ENCODE measurements at places on chromosomes 3 and 15.

GRCh38 chr3:173584093-173584837, 186.7 kb downstream of the NLGN1 start:
- DNase-seq = peak; percentile 79

DNA sequence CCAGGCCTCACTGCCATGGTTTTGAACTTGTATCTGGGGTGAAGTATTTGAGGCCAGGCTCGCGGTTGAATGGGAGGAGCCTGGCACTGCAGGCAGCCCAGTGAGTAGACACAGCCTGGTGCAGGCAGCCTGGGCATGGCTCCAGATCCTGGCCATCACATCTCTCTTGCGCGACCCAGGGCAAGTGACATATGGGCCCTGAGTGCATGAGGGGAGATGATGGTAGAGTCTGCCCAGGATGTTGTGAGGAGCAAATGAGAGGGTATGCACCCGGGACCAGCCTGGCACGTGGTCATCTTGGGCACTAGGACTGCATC, 103.5 kb downstream of the TBC1D2B start:
- DNase-seq = peak; percentile 76

- DNase-seq = no peak
Measured at GRCh38 chr3:77411334-77411733, 371.4 kb downstream of the ROBO2 start.

DNA sequence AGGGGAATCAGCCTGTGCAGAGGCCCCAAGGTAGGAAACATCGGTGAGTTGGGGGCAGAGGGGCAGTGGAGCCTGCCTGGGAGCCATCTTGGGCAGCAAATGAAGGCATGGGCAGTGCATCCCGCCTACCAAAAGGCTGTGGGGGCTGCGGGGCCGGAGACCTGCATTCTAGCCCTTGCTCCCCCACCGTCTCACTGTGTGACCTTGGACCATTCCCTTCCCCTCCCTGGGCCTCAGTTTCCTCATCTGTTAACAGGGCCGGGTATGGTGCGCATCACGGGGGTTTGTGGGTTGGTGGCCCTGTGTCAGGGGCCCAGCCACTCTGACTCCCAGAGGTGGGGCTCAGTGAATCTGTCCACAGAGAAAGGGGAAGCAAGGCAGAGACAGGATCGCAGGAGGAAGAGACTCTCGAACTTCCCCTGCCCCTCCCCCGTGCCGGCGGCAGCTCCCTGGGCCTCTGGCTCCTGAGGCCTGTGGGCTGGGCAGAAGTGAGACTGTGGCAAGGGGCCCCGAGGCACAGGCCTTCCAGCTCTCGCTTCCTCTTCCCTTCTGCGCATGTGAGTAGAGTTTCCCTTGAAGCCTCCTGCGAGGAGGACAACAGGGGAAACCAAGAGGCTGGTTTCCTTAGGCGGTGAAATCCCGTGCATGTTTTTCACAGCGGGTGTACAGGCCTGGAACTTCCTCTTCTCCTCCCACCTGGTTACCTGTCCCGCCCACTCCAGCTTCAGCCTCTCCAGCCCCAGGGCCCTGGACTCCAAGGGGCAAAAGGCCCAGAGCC, 42.9 kb downstream of the IDH2 start:
- no peak for DNase-seq

DNA sequence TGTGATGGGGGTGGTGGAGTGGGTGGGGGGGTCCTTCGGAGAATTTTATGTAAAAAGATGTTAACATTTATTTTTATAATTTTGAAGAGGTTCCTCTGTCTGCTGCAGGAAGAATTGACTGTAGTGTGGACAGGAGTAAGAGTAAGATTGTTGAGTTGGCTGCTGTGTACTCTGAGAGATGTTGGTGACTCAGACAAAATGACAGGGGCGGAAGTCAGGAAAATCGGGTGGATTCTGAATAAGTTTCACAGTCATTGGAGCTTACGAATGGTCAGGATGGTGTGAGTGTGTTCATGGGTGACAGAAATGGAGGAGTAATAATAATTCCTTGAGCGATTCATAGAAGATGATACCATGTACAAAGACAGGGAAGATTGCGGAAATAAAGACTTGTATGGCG, 420.0 kb downstream of the ROBO2 start:
- no peak for DNase-seq

DNA sequence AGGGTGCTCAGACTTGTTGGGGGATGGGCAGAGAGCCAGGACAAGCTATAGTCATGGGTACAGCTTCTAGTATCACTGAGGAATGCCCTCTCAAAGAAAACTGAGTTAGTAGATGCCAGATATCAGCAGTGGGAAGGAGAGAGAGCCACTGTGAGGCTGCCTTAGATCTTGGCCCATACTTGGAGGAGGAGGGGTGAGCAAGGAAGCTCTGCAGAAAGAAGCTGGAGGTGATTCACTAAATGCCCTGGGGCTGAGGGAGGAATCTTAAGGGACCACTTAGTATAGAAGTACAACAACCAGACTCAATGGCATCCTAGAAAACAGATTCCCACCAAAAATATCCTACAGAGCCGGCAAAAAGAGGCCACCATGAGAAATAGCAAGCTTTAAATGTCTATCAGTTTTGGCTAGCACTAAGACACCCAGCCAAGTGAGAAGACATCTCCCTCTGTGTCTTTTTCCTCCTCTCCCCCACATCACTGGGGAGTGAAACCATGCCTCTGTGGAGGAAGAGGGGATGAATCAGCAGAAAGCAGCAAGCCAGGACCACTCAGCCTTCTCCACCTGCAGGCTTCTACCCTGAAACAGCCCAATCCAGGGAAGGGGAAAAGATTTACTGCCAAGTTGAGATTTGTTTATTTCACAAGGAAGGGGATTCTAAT, 282.5 kb upstream of the STT3B start:
- DNase-seq = no peak

- DNase-seq = no peak
Measured at GRCh38 chr15:88651971-88652370, 13.2 kb downstream of the ISG20 start.

Data from cerebellar cortex (tissue), 1 donor.